ENCODE measurements at places on chromosomes 11 and 22.

- DNase-seq = no peak
These were observed 2.5 kb upstream of the FXYD6 start for GRCh38 chr11:117878939-117879475.

GRCh38 chr11:83401506-83402225 lies 115.5 kb upstream of the CCDC90B start:
- no peak for DNase-seq

- DNase-seq = no peak
These were observed 507.0 kb downstream of the NTM start for GRCh38 chr11:131877246-131877942.

GRCh38 chr22:20015971-20016733 lies 471 bp downstream of the ARVCF start:
- DNase-seq = no peak

DNA sequence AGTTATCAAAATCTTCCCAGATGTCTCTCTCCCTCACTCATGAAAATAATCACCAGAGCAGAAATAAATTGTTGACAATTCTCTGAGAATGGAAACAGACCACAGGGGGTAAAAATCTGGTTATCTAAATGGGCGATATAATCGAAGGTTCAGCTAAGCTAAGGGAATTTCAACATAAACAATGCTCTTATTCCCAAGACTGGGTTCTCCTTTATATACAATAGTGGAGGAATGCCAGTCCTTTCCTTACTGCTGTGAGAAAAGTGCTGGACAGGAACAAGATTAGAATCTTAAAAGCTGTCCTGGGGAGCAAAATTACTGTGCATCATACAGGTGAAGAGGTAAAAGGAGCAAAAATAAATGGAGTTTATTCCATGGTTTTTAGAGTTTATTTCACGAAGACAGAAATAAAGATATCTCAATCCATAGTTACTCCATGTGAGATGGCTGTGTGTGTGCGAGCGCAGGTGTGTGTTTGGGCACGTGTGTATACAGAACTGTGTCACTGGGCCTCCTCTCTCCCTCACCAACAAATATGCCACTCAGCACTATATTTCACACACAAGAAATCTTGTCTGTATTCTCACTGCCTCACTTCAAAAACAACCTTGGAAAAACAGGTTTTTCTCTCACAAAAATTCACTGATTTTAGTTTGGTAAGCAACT lies 385.6 kb downstream of the DCDC1 start:
- no peak for DNase-seq

DNA sequence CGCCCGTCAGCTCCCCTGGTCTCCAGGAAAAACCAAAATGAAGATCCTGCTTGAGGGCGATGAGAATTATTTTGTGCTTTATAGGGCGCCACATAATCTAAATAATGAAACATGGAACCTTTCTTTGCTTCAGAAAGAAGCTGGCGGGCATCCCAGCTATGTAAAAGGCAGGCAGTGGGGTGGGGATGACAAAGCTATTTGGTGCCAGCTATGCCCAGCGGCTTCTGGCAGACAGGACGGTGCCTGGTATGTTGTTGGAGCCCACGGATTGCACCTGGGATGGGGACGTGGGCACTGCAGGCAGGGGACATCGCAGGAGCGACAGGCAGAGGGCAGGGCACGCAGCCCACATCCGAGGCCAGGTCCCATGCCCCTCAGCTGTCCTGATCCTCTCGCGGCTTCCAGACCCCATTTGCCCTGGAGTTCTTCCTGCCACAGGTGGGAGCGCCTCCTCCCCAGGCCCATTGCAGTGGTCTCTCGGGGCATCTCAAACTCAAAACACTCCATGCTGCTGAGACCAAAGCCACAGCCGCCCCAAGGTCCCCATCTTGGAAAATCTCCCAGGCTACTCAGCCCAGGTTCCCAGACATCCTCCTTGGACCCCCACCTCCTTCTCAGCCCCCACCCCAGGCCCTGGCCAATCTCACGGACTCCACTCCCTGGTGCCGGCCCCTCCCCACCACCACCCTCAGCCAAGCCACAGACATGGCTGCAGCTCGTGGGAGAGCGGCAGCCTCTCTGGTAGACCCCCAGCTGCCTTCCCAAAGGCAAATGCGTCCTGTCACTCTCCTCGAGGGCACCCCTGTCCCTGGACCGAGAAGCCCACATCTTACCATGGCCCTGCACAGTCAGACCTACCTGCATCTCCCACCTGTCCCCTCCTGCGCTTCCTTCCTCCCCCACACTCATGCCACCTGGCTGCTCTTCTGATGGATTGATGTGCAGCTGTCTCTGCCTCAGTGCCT lies 45.7 kb downstream of the SHISAL1 start:
- no peak for DNase-seq

GRCh38 chr11:119342023-119342300 lies 1.3 kb upstream of the C1QTNF5 start:
- DNase-seq = no peak

DNA sequence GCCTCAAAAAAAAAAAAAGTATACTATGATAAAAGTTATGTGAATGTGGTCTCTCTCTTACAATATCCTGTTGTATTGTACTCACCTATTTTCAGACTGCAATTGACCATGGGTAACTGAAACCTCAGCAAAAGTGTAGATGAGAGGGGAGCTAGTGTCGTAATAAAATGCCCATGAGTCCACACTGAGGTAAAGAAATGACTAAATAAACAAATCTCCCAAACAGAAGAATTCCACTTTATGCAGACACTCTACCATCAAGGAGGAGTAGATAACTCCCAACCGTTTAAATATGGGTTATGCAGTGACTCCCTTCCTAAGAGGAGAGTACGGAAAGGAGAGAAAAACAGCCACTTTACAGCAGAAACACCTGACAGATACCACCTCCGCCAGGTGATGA lies 14.6 kb downstream of the GNB1L start:
- DNase-seq = no peak

DNA sequence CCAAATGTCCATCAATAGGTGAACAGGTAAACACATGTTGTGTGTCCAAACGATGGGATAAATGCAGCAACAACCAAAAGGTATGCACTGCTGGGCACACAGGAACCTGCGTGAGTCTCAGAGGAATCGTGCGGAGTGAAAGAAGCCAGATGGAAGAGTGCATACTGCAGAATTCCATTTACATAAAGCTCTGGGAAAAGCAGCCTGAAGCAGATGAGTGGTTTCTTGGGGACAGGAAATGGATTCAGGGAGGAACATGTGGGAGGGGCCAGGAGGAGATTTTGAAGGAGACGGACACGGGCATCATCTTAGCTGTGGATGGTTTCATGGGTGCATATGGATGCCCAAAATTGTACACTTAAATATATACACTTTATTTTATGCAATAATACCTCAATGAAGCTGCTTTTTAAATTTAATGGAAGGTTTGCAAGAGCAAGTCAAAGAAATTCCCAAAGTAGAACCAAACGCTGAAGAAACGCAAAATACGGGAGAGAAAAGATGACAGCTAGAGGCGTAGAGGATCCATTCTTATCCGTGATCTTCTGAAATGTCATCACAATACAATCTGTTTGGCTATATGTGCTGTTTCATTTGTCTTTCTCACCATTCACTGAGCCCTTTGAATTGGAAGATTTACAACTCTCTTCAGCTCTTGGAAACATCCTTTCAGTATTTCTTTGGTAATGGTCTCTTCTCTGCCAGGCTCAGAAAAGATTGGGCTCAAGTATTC lies 24.5 kb downstream of the ST14 start:
- DNase-seq = no peak

GRCh38 chr11:31987118-31988005 lies 103.5 kb upstream of the RCN1 start:
- no peak for DNase-seq

DNA sequence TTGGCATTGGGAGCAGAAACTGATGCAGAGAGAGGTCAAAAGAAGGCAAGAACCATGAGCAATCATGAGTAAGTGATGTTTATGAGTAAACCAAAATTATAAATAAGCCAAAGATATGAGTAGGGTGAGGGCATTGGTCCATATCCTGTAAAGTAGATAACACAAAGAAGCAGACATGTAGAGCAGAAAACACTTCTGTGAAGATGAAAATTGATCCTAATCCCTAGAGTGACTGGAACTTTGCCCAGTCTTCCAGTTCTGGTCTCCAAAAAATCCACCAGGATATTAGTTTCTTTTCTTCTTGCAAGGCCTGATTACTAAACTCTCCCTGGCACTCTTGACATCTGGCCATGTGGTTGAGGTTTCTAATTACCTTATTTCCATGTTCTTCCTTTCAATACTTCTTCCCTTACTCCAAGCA lies 13.7 kb upstream of the DRD2 start:
- DNase-seq = no peak

DNA sequence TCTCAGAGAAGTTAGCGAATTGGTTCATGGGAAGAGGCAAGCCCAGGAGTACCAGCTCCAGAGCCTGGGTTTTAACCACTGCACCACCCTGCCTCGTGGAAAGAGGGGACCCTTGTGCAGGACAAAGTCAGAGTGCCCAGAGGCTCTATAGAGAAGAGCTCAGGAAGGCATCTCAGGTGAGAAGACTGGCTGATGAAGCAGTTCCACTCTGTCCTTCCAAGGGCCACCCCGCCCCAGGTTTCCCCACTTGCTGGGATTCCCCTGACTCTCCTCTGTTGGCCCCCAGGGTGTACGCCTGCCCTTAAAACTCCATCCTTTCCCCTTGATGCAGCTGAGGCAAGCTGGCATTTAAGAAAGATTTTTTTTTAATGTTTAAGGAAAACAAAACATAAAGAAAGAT lies 265.8 kb downstream of the BUD13 start:
- no peak for DNase-seq

DNA sequence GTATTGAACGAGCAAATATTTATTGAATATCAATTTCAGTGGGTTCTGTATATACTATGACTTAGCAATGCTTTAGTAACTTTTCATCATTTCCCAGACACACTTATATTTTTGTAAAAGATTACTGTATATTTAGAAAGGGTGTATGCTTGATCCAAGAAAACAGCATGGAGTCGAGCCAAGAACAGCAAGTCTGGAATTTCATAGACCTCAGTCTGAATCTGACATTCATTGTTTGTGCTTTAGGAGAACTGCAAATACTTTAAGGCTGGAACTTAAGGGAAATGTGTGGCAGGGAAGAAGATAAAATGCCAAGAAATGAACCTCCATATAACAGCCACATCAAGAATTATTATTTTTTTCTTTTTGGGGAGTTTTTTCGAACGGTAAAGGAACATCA lies 1156.8 kb downstream of the LRRC4C start:
- DNase-seq = no peak

- no peak for DNase-seq
These were observed 18.0 kb downstream of the TP53AIP1 start for GRCh38 chr11:128924510-128925249.

GRCh38 chr11:43327987-43328386 lies 16.2 kb downstream of the API5 start:
- DNase-seq = no peak

DNA sequence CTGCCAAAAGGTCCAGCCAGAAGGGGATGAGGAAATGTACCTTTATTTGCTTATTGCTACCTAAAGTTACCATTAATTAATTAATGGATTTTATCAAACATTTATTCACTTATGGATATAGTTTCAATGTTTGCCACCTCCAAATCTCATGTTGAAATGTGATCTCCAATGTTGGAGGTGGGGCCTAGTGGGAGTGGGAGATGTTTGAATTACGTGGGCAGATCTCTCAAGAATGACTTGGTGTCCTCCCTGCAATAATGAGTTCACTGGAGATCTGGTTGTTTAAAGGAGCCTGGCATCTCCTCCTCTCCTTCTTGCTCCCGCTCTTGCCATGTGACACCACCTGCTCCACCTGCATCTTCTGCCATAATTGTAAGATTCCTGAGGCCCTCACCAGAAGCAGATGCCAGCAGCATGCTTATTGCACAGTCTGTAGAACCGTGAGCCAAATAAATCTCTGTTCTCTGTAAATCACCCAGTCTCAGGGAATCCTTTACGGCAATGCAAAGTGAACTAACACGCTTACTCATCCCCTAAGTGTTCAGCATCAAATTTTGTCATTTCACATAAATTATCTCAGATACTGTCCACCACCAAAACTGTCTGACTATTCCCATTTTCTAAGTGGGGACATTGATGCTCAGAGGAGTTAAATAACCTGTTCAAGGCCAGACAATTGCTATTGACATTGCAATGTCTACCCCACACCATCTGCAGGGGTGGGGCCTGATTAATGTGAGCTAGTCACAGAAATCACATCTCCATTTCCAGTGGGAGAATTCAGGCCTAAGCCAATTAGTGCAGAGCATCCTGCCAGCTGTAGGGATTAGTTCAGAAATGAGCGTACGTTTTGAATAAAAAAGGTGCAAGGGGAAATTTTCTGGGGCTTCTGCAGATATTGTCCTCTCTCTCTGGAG lies 51.6 kb upstream of the SYN3 start:
- no peak for DNase-seq

- DNase-seq = no peak
These were observed 697 bp upstream of the PAFAH1B2 start for GRCh38 chr11:117143390-117143789.

GRCh38 chr11:117096201-117096991 lies 1.8 kb downstream of the SIK3 start:
- DNase-seq = no peak

DNA sequence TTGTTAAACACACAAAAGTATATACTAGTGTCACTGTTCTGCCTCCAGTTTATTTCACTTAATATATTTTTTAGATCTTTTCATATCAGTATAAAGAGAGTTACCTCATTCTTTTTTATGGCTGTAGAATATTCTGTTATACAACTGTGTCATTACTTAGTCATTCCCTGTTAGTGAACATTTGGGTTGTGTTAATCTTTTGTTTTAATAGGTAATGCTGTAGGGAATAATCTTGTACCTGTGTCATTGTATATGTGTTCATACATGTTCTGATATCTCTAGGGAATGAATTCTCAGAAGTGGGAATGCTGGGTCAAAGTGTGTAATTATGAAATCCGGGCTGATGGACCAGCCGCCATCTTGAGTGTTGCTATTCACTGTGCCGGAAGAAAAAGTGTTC lies 71.4 kb downstream of the SWAP70 start:
- DNase-seq = no peak

GRCh38 chr11:783581-784015 lies 6.3 kb downstream of the CEND1 start:
- no peak for DNase-seq
